GM12891 (cell line): ENCODE measurements at places on chromosomes 12 and 14.

DNA sequence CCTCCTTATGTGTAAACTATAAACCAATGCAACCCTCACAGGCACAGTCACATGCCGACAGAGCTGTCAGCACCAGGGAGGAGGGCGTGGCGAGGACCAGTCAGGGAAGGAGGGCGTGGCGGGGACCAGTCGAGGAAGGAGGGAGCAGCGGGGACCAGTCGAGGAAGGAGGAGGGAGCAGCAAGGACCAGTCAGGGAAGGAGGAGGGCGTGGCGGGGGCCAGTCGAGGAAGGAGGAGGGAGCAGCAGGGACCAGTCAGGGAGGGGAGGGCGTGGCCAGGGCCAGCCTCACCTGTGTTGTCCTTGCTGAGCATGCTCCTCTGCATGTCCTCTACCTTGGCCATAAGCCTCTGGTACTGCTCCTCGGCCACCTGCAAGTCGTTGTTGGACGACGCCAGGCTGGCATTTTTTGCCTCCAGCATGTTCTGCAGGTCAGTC lies 24.2 kb downstream of the GOLGA3 start:
- no peak for DNase-seq

- no peak for DNase-seq
Observed at GRCh38 chr14:94974893-94975292, 182.4 kb downstream of the DICER1 start.

DNA sequence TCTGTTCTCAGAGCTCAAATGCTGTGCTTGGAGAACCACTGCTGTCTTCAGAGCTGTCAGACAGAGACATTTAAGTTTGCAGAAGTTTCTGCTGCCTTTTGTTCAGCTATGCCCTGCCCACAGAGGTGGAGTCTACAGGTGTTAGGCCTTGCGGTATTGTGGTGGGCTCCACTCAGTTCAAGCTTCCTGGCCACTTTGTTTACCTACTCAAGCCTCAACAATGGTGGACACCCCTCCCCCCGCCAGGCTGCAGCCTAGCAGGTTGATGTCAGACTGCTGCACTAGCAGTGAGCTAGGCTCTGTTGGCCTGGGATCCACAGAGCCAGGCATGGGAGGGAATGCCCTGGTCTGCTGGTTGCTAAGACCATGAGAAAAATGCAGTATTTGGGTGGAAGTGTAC lies 323.8 kb downstream of the BCAT1 start:
- DNase-seq, result no peak

DNA sequence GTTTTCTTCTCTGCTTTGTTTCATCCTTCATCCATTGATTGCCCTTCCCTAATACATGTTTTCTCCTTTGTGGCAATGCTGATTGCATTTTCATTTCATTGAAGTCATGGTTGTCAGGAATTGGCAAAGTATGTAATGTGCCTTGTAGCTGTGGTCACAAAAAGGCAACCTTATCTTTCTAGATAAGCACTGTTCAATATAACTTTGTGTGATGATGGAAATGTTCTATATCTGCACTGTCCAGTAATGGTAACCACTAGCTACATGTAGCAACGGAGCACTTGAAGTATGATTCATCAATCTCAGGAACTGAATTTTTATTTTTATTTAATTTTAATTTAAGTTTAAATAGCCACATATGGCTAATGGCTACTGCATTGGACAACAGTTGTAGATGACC lies 79.8 kb downstream of the PCNX1 start:
- no peak for DNase-seq

GRCh38 chr14:71658261-71658860 lies 273.9 kb upstream of the RGS6 start:
- no peak for DNase-seq
